ENCODE measurements at places on chromosomes 7 and 10.

- DNase-seq, result no peak
These were observed 4.4 kb downstream of the MSRB2 start for GRCh38 chr10:23099816-23100215.

- DNase-seq, result no peak
These were observed 285.9 kb downstream of the LRMDA start for GRCh38 chr10:75717126-75717916.

DNA sequence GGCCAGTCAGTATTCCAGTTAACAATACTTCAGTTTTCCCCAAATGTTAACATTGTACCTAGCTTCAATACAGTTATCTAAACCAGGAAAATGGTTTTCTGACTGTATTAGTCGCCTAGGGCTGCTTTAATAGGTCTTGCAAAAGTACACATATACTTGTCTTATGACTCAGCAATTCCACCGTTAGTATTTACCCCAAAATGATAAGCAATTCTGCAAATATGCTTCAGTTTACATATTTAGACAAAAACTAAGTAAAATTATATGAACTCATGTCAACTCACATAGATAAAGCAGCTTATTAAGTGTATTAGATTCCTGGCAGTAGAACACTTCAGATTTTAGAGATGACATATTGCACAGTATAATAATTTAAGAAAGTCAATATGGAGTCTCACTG lies 363.3 kb downstream of the ARL4A start:
- DNase-seq, result no peak

DNA sequence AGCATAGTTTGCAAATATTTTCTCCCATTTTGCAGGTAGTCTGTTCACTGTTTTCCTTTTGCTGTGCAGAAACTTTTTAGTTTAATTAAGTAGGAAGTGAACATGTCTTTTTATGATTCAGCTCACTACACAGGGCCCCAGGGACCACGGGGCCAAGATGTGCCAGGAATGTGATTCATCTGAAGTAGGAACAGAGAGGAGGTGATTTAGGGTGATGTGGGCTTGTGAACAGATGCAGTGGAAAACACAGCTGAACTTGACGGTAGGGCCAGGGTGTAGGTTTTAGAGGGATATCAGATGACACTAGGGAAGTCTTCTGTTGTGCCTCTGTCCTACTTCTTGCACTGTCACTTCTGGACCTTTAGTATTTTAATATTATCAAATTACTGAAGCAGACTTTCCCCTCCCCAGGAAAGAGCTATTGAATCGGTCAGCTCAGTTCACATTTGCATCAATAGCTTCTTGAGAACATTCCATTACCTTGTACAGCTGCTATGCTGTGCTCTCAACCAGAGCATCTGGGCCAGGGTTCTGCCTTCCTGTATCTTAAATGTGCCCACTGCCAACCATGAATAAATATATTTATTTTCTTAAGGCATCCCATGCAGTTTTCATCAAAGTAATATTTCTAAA lies 96.9 kb downstream of the OSBPL3 start:
- no peak for DNase-seq

GRCh38 chr10:32239769-32240168 lies 107.2 kb downstream of the EPC1 start:
- no peak for DNase-seq

Measured in activated T-helper 9 cell treated with anti-CD3 and anti-CD28 coated beads, Interleukin-2, amount 50 U/mL, for 16 hours (primary cell).